ENCODE measurements at places on chromosomes 6 and 20.
A peak's percentile ranks its signal among the peaks of the same experiment; 100 is the strongest.

GRCh38 chr6:43584892-43585570 is 9.0 kb downstream of the POLH start:
- no peak for DNase-seq

DNA sequence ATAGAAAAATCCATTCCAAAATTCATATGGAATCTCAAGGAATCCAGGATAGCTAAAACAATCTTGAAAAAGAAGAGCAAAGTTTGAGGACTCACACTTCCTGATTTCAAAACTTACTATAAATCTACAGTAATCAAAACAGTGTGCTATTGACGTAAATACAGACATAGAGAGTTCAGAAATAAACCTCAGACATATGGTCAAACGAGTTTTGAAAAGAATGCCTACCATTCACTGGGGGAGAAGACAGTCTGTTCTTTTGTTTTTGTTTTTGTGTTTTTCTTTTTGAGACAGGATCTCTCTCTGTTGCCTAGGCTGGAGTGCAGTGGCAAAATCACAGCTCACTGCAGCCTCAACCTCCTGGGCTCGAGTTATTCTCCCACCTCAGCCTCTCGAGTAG is 25.3 kb upstream of the PROKR2 start:
- DNase-seq = no peak

- DNase-seq = no peak
Observed at GRCh38 chr20:20799716-20800312, 87.4 kb upstream of the RALGAPA2 start.

GRCh38 chr6:136723780-136724179 is 68.5 kb downstream of the MAP3K5 start:
- DNase-seq = peak; percentile 10

DNA sequence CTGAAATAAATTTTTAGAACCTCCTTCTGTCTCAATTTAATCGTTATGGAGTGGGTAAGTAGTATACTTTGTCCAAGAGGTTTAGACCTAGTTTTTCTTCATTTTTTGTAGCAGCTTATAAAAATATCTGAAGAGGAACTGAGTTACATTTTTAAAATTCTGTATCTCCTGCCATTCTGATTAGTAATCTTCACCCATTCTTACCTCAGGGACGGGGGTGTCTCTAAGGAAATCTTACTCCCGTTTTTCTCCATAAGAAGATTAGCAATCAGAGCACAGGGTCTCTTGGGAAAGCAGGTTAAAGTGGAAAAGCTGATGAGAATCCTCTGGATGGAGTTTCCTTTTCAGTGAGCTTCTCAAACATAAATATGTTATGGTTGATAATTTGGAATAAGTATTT is 259.3 kb upstream of the FAM83B start:
- DNase-seq = no peak

- DNase-seq = no peak
Observed at GRCh38 chr6:165543781-165544180, 119.3 kb downstream of the PDE10A start.

DNA sequence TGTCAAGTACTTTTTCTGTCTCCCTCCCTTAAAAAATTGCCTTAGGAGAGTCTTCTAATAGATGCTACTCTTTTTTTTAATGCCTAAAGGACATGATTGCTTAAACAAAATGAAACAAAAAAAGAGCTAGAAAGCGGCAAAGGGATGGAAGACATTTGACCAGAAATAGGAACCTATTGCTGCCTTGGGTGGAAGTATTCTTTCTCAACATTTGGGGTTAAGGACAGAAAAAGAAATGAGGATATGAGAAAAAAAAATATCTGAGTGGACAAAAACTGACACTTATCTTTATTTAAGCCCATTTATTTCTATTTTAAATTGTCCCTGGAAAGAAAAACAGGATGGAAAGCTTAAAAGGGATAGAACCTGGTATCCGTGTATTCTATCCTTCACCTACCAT is 664.9 kb upstream of the CITED2 start:
- no peak for DNase-seq

GRCh38 chr20:53916173-53916512 is 154.3 kb downstream of the BCAS1 start:
- no peak for DNase-seq

DNA sequence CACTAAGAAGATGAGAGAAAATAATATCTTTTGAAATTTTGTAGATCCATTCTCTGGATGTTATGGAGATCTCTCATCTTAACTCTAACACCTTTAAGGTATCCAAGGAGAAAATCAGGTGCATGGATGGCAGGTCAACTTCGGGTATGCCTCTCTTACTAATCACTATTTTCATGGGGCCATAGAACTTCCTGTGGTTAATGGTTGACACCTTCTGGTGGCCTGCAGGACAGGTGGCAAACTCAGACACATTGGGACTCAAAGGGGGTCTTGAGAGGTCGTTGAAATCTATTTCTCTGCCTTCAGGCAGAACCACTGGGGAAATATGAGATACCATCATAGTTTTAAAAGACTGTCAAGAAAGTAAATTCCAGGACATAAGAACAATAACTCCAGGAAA is 76.5 kb downstream of the ADAT2 start:
- no peak for DNase-seq

- no peak for DNase-seq
Observed at GRCh38 chr6:166830185-166830890, 126.0 kb downstream of the RNASET2 start.

- DNase-seq = no peak
Observed at GRCh38 chr6:90885611-90886056, 298.8 kb upstream of the MAP3K7 start.

DNA sequence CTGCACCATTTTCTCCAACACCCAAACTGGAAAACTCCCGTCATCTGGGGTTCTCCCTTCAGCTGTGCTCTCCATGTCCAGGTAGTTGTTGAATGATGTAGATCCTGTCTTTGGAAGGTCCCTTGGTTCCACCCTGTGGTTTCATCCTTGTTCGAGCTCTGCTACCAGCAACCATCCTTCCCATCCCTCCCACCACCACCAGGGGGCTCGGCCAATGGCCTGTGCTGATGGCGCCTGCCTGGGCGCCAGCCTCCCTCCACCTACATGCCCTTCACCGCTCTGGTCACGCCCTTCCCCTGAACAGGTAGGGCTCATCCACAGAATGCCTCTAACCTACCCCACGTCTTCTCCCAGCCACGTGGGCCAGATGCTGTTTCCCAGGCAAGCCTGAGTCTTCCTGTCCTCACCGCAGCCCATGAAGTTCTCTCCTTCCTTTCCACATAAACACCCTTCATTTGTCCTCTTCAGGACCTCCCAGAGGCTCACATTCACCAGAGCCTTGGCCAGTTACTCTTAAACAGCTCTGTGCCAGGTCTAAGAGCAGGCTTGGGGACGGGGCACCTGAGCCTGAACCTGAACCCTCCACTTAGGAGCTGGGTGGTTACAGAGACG is 75.1 kb upstream of the DUSP22 start:
- DNase-seq = no peak

DNA sequence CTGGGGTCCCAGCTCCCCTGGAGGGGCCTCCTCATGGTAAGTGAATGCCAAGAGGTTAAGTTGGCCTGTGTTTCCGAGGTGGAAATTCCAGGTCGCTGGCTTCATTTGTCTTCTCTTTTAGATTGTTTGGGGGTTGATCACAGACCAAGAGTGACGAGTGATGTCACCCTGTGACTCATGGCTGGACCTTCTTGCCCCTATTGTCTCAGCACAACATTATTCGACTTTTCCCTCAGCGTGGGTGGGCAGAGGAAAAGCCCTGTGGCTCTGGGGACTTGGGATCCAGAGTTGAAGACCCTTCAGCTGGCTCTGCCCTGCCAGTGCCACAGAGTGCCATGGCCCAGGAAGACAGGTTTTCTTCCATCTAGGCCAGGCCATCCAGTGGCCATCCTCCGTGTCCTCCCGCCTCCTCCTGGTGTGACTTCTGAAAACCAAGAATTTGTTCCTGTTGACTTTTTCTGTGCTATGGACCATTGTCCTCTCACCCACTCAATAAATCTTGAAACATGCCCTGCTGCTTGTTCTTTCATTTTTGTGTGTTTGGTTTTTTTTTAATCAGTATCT is 15.4 kb upstream of the SNHG17 start:
- DNase-seq = no peak
